ENCODE measurements at places on chromosomes 4 and X. TPM values are rescaled to one million over a fixed set of nuclear protein-coding genes. Genes with fewer than 3 reads are reported as not detected.

DNA sequence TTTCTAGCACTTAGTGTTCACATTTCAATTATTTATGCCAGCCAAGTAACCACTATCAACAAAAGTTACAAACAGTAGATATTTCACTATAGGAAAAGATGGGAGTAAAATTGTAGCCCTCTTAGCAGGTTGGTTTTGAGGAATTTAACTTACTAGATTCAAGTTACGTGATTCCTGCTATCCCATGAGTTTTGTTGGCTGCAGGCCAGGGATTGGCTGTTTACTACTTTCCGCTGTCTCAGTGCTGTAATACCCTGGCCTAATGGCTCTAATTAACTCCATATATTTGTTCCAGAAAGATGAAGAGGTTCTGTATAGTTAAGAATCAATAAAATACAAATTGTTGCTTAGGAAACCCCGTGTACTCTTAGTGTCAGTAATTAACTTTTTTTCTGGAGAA is 55.5 kb upstream of the MAGED1 start:
- DNase-seq = no peak

CXCL11 gene
- 4.5 TPM for total RNA-seq

DNA sequence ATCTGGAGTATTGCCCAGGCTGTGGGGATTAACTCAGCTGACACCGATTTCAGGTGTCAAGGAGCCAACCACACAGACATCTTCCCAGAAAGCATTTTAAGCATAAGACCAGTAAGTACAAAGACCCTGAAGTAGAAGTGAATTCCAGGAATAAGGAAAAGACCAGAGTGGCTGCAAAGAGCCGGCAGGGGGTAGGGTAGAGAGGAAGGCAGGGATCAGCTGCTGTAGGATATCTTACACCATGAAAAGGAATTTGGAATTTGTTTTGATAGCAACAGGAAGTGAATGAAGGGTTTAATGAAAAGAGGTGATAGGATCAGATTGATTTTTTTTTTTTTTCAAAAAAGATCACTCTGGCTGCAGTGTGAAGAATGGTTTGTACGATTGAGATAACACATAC is 113.6 kb upstream of the PPARGC1A start:
- no peak for DNase-seq

DNA sequence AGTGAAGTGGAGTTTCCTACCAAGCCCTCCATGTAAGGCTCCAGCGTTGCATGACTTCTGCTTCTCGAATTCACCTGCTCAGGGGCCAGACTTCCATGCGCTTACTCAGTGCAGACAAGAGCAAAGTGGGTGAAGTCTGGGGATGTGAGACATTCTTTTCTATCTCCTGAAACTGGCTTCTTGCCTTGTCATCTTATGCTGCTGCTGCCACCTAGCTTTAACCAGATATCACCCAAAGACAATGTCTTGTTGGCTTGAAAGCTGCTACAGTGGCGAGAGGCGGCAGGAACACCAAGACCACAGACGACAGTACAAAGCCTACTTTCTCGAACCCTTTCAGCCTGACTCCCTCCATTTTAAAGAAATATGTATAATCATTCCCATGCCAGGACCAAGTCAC is 103.6 kb upstream of the ADGRG2 start:
- peak; percentile 8 for DNase-seq

DNA sequence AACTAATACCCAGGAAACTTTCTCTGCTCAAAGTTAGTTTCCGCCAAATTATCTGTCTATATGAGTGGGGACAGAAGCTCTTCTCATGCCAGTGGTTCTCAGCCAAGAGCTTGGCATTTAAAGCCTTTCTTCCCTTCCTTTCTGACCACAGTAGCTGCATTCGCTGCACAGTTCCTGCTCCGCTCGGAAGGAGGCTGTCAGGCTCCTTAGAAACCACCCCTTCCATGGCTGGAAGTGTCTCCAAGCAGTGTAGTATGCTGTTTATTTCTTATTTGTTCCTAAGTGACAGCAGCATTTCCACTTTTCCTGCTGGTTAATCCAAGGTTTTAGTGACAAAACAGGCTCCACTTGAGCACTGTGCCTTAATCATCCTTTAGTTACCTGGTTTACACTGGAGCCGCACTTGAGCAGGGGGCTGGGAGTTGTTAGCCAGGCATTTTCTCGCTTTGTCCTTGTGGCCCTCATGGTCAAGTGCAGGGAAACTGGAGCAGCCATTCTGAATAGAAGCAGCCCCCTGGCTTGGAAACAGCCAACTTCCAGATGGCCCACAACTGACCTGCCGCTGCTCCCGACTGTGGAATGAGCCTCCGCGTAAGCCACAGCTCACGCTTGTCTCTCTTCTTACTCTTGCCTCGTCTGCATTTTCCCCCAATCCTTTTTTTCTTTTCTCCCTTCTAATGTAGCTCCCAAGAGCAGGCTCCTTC is 739.4 kb upstream of the TENM3 start:
- DNase-seq = no peak

DNA sequence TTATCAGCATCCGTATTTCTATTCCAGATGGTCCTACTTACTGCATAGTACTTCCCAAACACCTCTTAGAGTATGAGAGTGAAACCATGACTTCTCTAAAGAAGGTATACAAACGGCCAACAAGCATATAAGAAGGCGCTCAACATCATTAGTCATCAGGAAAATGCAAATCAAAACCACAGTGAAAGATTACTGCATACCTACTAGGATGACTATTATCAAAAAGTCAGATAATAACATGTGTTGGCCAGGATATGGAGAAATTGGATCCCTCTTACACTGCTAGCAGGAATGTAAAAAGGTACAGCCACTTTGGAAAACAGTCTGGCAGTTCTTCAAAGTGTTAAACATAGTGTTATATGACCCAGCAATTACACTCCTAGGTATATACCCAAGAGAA is 215.3 kb upstream of the CXorf66 start:
- DNase-seq = no peak

GRCh38 chr4:2771264-2771663 is 15.1 kb upstream of the TNIP2 start:
- DNase-seq = no peak

- DNase-seq = no peak
These were observed 39.4 kb upstream of the AFAP1 start for GRCh38 chr4:7978907-7979651.

GRCh38 chrX:136198010-136198409 is 50.7 kb downstream of the FHL1 start:
- no peak for DNase-seq

- DNase-seq = no peak
These were observed 3.0 kb downstream of the RASSF6 start for GRCh38 chr4:73617256-73617655.

- no peak for DNase-seq
These were observed 39.2 kb upstream of the MSMO1 start for GRCh38 chr4:165288226-165288625.

DNA sequence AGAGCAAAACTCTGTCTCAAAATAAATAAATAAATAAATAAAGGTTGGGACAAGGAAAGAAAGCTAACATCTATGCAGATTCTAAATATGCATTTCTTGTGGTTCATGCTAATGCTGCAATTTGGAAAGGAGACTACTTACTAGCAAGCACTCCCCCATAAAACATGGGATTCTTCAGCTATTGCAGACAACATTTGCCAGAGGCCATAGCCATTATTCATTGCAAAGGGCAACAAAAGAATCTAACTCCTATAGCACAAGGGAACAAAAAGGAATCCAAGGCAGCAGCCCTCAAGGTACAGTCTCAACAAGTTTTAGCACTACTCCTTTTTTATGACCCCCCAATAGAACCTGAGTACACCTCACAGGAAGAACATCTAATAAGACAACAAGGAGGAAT is 8.0 kb upstream of the HERC5 start:
- no peak for DNase-seq

DNA sequence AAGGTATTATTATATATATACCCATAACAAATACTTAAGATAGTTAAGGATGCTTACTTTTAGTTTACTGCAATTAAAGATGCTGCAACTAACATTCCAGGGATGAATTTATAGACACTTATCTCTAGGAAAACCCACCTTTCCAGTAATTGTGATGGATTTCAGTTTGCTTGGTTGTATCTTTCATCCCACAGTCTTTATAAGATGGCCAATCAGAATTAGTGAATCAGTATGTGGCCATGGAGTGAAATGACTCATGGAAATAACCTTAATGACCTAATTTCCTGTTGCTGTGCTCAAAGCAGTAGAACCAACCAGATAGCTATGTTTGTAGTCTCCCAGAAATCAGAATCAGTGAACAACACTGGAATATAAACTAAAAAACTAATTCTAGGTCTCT is 26.4 kb downstream of the MOSPD2 start:
- DNase-seq = peak; percentile 41

TMEM271 gene
- total RNA-seq = not detected

DNA sequence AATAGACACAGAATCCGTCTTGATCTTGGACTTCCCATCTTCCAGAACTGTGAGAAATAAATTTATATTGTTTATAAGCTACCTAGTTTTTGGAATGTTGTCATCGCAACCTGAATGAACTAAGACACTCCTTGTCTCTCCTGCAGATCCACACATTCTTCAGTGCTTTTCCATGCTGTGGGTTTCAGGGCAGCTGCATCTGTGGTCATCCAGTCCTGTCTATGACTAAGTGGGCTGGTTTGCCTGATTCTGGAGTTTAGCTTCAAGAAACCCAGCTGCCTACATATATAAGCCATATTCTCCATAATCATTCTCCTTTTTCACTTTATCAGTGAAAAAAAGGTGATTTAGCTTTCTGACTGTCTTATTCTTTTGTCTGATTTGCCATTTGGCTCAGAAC is 170.3 kb upstream of the KIT start:
- DNase-seq = no peak

GRCh38 chrX:10900585-10901289 is 210.4 kb upstream of the HCCS start:
- DNase-seq = no peak

GRCh38 chr4:72205298-72205697 is 173.5 kb downstream of the NPFFR2 start:
- no peak for DNase-seq

IL9R gene
- total RNA-seq = 2.2 TPM

DNA sequence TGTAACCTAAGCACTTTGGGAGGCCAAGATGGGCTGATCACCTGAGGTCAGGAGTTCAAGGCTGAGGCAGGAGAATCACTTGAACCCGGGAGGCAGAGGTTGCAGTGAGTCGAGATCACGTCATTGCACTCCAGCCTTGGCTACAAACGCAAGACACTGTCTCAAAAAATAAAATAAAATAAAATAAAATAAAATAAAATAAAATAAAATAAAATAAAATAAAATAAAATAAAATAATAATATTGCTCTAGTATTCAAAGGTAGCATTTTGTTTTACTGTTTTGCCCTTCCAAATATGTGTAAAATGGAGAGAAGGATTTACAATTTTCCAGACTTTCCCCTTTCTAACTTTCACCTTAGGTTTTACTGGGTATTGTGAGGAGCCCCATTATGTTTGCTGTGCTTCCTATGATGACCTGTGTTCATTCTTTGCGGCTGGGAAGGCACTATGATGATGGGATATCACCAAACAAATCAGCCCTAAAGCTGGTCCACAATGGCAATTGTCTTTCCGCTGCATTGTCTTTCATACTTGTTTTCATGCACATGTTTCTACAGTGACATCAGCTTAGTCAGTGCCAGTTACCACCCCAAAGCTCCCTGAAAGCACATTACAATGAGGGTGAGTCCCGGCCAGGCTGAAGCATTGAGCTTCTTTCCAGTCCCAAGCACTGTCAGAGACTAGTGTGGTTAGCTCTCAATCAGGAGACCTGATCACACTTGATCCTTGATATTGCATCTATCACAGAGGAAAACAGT is 50.8 kb downstream of the DTHD1 start:
- no peak for DNase-seq

DNA sequence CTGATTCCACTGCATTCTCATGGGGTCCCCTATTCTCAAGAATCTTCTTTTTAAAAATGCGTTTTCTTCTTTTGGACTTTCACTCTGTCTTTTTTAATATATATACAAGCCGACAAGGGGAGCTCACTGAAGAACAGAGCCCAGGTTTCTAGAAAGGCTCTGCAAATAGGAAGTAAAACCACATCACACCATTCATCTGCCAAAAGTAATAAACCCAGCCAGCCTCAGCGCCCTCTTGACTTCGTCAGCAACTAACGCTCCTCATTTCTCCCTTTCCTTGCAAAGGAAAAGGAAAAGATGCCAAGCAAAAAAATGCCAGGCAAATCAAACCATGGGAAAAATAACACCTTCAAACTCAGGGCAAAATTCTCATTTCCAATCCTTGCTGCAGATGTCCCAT is 136.4 kb downstream of the HHIP start:
- DNase-seq = no peak

C4orf36 gene
- total RNA-seq = not detected

DNA sequence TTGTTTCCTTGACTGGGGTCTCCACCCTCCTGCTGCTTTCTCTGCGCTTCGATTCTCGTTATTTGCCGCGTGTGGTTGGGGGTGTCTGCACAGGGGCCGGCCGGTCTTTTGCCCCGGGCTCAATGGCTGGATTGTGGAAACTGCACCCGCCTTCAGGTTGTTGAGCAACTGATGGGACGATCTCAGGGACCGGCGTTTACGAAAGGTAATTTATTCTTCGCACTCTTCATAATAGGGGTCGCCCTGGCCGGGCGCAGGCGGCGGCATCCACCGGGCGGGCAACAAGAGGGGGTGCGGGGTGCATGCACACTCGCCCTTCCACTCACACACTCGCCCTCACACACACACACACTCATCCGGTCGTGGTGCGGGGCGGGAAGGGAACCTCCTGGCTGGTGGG is 1.4 kb downstream of the ADGRL3 start:
- DNase-seq = no peak

DNA sequence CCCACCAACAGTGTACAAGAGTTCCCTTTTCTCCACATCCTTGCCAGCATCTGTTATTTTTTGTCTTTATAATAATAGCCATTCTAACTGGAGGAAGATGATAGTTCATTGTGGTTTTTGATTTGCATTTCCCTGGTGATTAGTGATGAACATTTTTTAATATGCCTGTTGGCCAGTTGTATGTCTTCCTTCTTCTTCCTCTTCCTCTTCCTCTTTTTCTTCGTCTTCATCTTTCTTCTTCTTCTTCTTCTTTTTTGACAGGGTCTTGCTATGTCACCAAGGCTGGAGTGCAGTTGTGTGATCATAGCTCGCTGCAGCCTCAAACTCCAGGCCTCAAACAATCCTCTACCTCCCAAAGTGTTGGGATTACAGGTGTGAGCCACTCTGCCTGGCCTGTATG is 87.4 kb downstream of the CCDC160 start:
- no peak for DNase-seq

DNA sequence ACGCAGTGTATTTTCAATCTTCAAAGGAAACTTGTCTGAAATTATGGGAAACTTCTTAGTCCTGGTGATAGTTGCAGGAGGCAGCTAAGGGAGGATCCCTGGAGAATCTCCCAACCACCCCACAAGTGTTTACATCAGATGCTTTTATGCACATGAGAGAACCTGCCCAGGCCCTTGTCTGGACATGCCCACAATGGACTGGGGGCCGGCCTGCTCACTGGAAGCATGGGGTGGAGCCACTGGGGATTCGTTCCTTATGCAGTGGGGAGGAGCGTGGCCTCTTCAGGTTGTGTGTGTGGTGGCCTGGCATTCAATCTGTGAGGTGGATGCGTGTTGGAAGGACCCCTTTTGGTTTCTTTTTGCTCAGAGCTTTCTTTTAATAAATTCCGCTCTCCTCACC is 398.7 kb upstream of the PPP1R2C start:
- DNase-seq = no peak

GRCh38 chrX:71301195-71301924 is at the start of gene ITGB1BP2:
Gene ITGB1BP2, plus strand, starts transcription at chrX:71301750. Its CDS starts 57 bp downstream, at chrX:71301807.
- peak; percentile 11 for DNase-seq

- DNase-seq = peak; percentile 4
These were observed 133.1 kb downstream of the AKAP4 start for GRCh38 chrX:50067435-50068284.

FAM47E gene
- 4.8 TPM for total RNA-seq

MTTP gene
- 0.04 TPM for total RNA-seq

Data from K562 (cell line).